Activated B cell treated with CpG ODN at 0.5 μM for 24 hours (primary cell): ENCODE measurements at places on chromosomes 11 and 22. TPM values are rescaled to one million over a fixed set of nuclear protein-coding genes. Genes with fewer than 3 reads are reported as not detected.

CEP57 gene
- 52.6 and 53.7 TPM in 2 replicates for total RNA-seq

DGCR6 gene
- total RNA-seq = 0.20 and 0.35 TPM in 2 replicates

TUBA8 gene
- 1.7 and 2.4 TPM in 2 replicates for total RNA-seq

OR5L2 gene
- total RNA-seq = not detected in 2 replicates

LSP1 gene
- 301 and 303 TPM in 2 replicates for total RNA-seq

AKIP1 gene
- total RNA-seq = 7.1 and 9.0 TPM in 2 replicates

LRRC4C gene
- not detected in 2 replicates for total RNA-seq
